CD14-positive monocyte (primary cell): ENCODE measurements at places on chromosomes 7 and 10. TPM values are rescaled to one million over a fixed set of nuclear protein-coding genes. Genes with fewer than 3 reads are reported as not detected.
A peak's percentile ranks its signal among the peaks of the same experiment; 100 is the strongest.

GRCh38 chr7:162632-163297 lies 29.6 kb upstream of the FAM20C start:
- H3K27me3 ChIP-seq, result peaks cover 2% of the 10 kb centered on the region
- no peaks in the 10 kb centered on the region for H3K36me3 ChIP-seq
- no peak overlapping the region for H3K27ac ChIP-seq
- H3K4me1 ChIP-seq, result peaks cover 39% of the 10 kb centered on the region

GRCh38 chr7:139725077-139725476 lies 52.7 kb downstream of the HIPK2 start:
- peaks cover 99% of the 10 kb centered on the region for H3K4me1 ChIP-seq
- H3K27ac ChIP-seq, result peak overlapping the region; percentile 93
- DNase-seq, result no peak
- no peak overlapping the region for H3K4me3 ChIP-seq
- no peaks in the 10 kb centered on the region for H3K27me3 ChIP-seq
- no peaks in the 10 kb centered on the region for H3K36me3 ChIP-seq

- H3K4me3 ChIP-seq, result no peak overlapping the region
- no peak for DNase-seq
- H3K27me3 ChIP-seq, result no peaks in the 10 kb centered on the region
- no peaks in the 10 kb centered on the region for H3K4me1 ChIP-seq
- H3K27ac ChIP-seq, result no peak overlapping the region
- peaks cover 3% of the 10 kb centered on the region for H3K36me3 ChIP-seq
Observed at GRCh38 chr7:135447748-135448147, 62.2 kb downstream of the CNOT4 start.

MBL2 gene
- not detected in 2 replicates for polyA plus RNA-seq

GRCh38 chr10:50421026-50421719 lies 169.9 kb upstream of the ASAH2 start:
- H3K36me3 ChIP-seq, result no peaks in the 10 kb centered on the region
- H3K4me3 ChIP-seq, result no peak overlapping the region
- DNase-seq, result peak; percentile 83
- no peaks in the 10 kb centered on the region for H3K27me3 ChIP-seq
- peak overlapping the region; percentile 70 for H3K27ac ChIP-seq

- no peaks in the 10 kb centered on the region for H3K27me3 ChIP-seq
- peaks cover 92% of the 10 kb centered on the region for H3K4me1 ChIP-seq
- H3K36me3 ChIP-seq, result no peaks in the 10 kb centered on the region
- peak; percentile 52 for DNase-seq
Observed at GRCh38 chr7:140314573-140315480, 83.5 kb downstream of the SLC37A3 start.

- H3K27me3 ChIP-seq, result no peaks in the 10 kb centered on the region
- no peak overlapping the region for H3K27ac ChIP-seq
- DNase-seq, result no peak
- H3K4me1 ChIP-seq, result no peaks in the 10 kb centered on the region
- no peak overlapping the region for H3K4me3 ChIP-seq
Observed at GRCh38 chr7:112290065-112290464, 83.6 kb downstream of the ZNF277 start.

- no peaks in the 10 kb centered on the region for H3K4me1 ChIP-seq
- no peak for DNase-seq
- no peaks in the 10 kb centered on the region for H3K36me3 ChIP-seq
- H3K4me3 ChIP-seq, result no peak overlapping the region
Observed at GRCh38 chr7:155930061-155930460, 117.8 kb upstream of the SHH start.
